ENCODE measurements at places on chromosomes 12 and 14.

GRCh38 chr14:57390806-57391516, 575 bp downstream of the NAA30 start:
- peak; percentile 80 for DNase-seq

GRCh38 chr12:104026841-104027599, 23.0 kb downstream of the GLT8D2 start:
- DNase-seq = no peak

- DNase-seq = peak; percentile 7
These were observed 156.6 kb downstream of the DAD1 start for GRCh38 chr14:22432348-22432976.

DNA sequence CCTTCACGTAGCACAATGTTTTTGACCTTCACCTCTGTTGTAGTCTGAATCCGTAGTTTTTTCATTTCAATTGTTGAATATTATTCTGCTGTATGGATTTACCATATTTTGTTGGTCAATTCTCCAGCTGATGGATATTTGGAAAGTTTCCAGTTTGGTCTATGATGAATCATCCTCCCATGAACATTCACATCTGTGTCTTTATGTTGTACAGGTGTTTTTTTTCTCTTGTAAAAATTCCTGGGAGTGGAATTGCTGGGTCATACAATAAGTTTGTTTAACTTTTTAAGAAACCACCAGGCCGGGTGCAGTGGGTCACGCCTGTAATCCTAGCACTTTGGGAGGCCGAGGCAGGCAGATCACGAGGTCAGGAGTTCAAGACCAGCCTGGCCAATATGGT, 36.7 kb upstream of the GNG2 start:
- no peak for DNase-seq

DNA sequence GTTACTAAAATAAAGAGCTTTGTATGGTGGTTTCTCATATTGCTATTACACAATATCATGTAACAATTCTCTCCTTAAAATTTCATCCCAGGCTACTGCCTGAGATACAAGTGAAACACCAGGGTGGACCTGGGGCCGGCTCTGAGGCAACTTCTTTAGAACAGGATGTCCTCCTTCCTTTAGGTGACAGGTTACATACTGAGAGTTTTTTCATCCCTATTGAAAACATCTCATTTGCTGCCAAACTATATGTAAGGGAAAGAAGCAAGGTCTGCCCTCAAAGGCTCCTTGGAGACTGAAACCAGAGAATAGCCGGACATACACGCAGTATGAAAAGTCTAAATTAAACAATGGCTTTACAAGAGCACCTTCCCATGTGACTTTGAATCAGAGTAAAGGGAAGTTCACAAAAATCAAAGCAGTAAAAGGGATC, 139.9 kb downstream of the DUSP6 start:
- no peak for DNase-seq

DNA sequence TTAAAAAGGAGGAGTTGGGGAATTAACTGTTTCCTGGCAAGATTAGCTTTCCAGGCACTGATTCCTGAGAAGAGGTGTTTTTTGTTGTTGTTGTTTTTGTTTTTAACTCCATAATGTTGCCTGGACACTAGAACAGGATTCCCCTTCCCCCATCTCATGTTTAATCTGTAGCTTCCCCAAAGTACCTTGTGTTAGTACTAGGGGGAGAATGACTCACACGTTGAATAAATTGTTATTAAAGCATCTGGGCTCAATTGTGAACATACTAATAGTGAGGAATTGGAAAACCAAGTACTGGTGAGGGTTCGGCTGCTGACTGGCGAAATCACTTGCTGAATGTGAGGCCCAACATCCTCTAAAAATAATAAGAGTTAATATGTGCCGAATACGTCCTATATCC, 1.3 kb upstream of the GNG2 start:
- no peak for DNase-seq

DNA sequence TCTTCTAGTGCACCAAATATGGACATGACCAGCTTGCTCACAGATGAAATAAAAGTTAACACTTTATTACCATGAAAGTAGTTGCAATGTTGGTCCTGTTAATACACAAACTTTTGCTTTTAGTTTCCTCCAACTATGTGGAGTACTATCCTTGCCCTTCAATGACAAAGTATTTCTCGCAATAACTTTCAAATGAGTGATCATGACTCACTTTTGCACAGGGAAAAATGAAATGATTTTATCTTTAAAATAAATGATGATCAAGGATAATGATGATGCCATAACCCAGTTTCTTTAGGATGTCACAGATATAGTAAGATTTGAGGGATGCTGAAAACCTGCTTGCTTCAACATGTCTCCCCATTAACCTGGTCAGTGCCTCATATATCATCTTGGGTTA, 254.0 kb upstream of the KITLG start:
- no peak for DNase-seq

DNA sequence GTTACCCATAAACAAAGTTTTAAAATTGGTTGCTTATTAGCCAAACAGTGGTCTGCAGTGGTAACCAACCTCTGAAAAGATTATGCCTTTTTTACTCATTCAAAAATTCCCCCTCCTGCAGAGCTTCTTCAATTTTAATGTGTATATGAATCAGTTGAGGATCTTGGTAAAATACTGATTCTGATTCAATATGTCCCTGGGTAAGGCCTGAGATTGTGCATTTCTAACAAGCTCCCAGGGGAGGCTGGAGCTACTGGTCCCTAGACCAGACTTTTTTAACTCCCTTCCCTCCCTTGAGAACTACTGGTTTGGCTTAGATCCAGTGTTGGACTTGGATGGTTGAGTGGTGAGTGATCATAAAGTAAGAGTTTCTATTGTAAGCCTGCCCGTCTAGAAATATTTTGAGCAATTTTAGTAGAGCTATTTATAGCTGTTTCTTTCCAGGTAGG, 90.2 kb downstream of the FUT8 start:
- no peak for DNase-seq

- no peak for DNase-seq
These were observed 34.1 kb upstream of the OR10AD1 start for GRCh38 chr12:48237162-48237561.

DNA sequence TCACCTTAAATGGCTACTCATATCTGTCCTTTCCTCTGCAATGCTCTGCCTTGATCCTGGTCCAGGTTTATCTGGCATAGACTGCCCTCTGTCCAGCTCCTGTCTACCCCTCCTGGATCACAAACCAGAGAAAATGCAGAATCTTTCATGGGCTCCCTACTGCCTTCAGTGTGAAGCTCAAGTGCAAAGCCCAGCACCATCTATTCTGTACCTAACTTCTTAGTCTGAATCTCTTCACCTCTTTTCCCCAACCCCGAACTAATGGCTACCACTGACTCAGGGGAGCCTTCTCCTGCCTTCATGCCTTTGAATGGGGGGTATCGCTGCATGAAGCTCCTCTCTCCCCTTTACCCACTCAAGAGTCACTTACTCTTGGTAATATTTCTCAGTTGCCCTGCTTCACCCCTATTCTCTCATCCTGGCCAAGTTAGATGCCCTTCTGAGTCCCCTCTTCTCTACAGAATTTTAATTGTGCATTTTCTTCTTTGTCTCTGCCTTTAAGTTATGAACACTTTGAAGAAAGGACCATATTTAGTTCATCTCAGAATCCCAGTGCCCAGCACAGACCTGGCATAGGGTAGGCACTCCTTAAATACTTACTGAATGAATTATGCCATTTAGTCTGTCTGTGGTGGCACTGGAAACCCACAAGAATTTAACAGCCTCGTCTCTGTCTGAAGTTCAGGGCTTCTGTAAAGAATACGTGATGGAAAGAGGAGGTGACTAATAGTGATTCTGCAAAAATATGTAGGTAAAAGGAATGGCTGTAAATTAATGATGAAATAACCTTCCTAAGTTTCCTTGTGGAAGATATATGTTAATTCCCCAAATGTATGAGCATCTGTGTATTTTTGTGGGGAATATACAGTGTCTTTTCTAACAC, 191.3 kb upstream of the AMIGO2 start:
- DNase-seq = no peak

DNA sequence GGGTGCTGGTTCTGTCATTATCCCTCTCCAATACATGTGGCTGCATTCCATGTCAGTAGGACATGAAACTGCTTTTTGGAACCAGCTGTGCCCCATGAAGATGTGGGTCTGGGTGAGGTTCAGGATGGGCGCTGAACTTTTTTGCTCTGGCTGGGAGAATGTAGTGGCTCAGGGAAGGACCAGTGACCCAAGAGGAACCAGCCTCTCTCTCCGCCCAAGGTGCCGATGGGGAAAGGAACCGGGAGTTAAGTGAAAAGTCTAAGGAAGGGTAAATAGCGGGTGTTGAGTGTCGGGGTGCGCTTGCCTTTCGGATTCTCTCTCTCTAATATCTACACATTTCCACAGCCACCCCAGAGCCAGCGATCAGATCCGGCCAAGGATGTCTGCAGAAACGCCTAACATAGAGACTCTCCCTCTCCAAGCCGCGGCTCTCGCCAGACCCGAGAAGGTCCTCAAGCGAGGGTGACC, 7.8 kb downstream of the ARHGEF25 start:
- no peak for DNase-seq

GRCh38 chr14:71583194-71583593, 349.0 kb upstream of the RGS6 start:
- no peak for DNase-seq

DNA sequence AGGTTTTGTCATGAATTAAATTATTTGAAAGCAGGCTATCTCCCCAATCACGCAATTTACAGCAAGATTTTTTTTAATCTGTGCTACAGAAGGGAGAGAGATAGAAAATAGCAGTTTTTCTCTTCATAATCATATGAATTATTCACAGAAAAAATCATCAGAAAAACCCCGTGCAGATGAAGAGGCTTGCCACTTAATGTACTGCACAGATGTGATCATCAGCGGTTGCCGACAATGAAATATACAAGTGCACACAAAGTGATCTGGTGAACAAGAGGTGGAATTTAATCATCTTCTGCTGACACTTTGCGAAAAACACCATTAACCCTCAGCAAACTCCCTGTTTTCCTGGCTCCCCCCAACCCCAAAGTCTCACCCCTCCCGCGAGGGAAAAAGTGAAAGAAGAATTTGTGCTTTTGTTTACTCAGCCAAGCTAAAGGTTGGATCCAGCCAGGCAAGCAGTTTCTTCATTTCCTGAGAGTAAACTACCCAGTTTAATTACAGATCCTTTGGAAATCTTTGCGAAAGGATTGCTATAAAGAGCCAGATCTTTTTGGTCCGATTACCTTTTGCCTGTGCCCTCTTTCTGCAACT, 3.1 kb upstream of the LMO3 start:
- no peak for DNase-seq

GRCh38 chr12:96171905-96172304, 22.3 kb upstream of the ELK3 start:
- DNase-seq = no peak

DNA sequence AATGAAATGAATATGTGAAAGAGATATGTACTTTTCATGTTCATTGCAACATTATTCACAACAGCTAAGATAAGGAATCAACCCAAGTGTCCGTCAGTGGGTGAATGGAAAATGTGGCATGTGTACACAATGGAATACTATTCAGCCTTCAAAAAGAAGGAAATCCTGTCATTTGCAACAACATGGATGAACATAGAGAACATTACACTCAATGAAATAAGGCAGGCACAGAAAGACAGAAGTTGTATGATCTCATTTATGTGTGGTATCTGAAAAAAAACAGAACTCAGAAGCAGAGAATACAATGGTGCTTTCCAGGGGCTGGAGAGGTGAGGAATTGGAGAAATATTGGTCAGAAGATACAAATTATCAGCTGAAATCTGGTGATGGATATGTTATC, 54.0 kb downstream of the TAOK3 start:
- no peak for DNase-seq

GRCh38 chr12:111360325-111360930, 8.5 kb downstream of the PHETA1 start:
- no peak for DNase-seq

DNA sequence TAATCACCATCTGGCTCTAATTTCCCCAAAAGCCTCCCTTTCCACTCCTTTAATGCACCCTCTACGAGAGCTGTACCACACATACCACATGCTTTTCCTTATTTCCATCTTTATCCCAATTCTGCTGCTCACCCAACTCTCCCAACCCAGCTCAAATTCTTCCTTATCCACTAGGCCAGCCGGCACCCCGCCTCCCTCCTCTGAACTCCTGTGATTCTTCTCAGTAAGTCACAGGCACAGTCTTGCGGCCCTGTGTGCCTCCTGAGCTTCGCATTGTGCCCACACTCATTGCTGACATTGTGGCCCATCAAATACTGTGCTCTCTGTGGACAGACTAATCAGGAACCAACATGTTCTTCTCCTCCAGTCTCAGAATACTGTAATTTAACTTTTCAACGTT, 45.4 kb downstream of the APPL2 start:
- DNase-seq = no peak

- no peak for DNase-seq
These were observed 314.3 kb upstream of the RTL1 start for GRCh38 chr14:101217616-101218371.

GRCh38 chr12:78494911-78495310, 369.7 kb upstream of the SYT1 start:
- DNase-seq = no peak

- DNase-seq = no peak
These were observed 426.0 kb downstream of the FUT8 start for GRCh38 chr14:65838565-65838964.

DNA sequence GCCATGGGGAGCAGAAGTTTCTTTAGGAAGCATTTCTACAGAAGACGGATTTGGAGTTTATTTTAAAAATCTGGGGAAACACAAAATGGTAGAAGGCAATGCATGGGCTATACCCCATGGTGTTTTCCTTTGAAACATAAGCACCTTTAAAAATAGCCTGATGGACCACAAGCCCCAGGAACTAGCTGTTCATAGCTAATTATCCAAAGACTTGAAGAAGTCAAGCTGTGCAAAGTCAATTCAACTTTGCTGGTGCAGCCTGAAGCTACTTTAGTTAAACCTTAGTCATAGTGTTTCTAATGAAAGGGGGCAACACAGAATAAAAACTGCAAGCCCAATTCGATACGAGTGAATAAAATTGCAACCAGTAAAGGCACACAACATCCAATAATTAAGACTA, 732.5 kb downstream of the GALC start:
- no peak for DNase-seq

DNA sequence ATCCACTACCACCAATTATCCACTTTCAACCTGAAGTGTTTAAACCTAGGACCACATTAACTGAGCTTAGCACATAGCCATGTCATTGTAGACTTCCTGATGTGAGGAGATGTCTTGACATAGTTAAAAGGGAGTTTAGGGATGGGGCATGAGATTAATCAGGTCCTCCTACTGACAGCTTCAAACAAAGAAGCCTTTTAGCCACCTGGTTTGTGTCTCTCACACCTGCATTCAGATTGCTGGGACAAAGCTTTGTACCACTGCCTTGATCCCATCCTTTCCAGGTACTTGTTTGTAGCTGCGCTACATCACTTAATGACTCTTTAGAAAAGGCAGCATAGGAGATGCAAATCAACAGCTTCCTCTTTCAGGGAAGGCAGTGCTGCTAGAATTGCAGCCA, 340.7 kb upstream of the DDHD1 start:
- peak; percentile 48 for DNase-seq

- DNase-seq = no peak
These were observed 58.7 kb downstream of the CCDC59 start for GRCh38 chr12:82299319-82300025.

GRCh38 chr14:92009604-92010003, 30.3 kb downstream of the TRIP11 start:
- no peak for DNase-seq
